Nasal cavity respiratory epithelium epithelial cell of viscerocranial mucosa (primary cell): ENCODE measurements at places on chromosomes 1 and 21. TPM values are rescaled to one million over a fixed set of nuclear protein-coding genes. Genes with fewer than 3 reads are reported as not detected.

PLPPR5 gene
- total RNA-seq: under 0.01 TPM in 1 of 2 replicates, not detected in the other

FGGY gene
- 20.8 and 31.0 TPM in 2 replicates for total RNA-seq

GCSAML gene
- under 0.01 TPM in 1 of 2 replicates, not detected in the other for total RNA-seq

SPATA6 gene
- 1.4 and 3.3 TPM in 2 replicates for total RNA-seq

IL22RA1 gene
- 0.34 and 2.7 TPM in 2 replicates for total RNA-seq

GOLT1A gene
- total RNA-seq: 0.71 and 3.4 TPM in 2 replicates

SLC6A17 gene
- under 0.01 TPM in 2 replicates for total RNA-seq

GJA4 gene
- not detected in 2 replicates for total RNA-seq

FCRL4 gene
- not detected in 2 replicates for total RNA-seq

HIVEP3 gene
- under 0.01 and 1.2 TPM in 2 replicates for total RNA-seq

FCRLB gene
- 0.85 and 1.0 TPM in 2 replicates for total RNA-seq

CYP4B1 gene
- under 0.01 and 9.0 TPM in 2 replicates for total RNA-seq

KRTAP19-3 gene
- total RNA-seq: not detected in 2 replicates

PARS2 gene
- total RNA-seq: 5.5 and 6.7 TPM in 2 replicates

HCRTR1 gene
- total RNA-seq: not detected in 2 replicates
